ENCODE measurements at places on chromosomes 6 and 20. TPM values are rescaled to one million over a fixed set of nuclear protein-coding genes. Genes with fewer than 3 reads are reported as not detected.

Gene MCCD1
- 0.69 TPM for total RNA-seq

Gene SDCBP2
- total RNA-seq: 1.4 TPM

Gene PMEPA1
- 6.8 TPM for total RNA-seq

Gene WFDC2
- total RNA-seq: 3.1 TPM

Gene GPLD1
- total RNA-seq: 6.3 TPM

All from motor neuron (in vitro differentiated cells).